ENCODE measurements at places on chromosomes 7 and 10. TPM values are rescaled to one million over a fixed set of nuclear protein-coding genes. Genes with fewer than 3 reads are reported as not detected.
A peak's percentile ranks its signal among the peaks of the same experiment; 100 is the strongest.

- peaks cover 24% of the 10 kb centered on the region for H3K36me3 ChIP-seq
- no peak overlapping the region for H3K27ac ChIP-seq
- H3K4me3 ChIP-seq, result no peak overlapping the region
- H3K4me1 ChIP-seq, result peaks cover 5% of the 10 kb centered on the region
Measured at GRCh38 chr10:79311581-79312407, 35.5 kb upstream of the PPIF start.

- H3K27ac ChIP-seq, result no peak overlapping the region
- no peaks in the 10 kb centered on the region for H3K27me3 ChIP-seq
- no peaks in the 10 kb centered on the region for H3K36me3 ChIP-seq
- no peak overlapping the region for H3K4me3 ChIP-seq
Measured at GRCh38 chr7:84384417-84384816, 189.8 kb upstream of the SEMA3A start.

GRCh38 chr10:4136121-4136520, 351.1 kb upstream of the KLF6 start:
- H3K4me3 ChIP-seq, result no peak overlapping the region
- H3K36me3 ChIP-seq, result no peaks in the 10 kb centered on the region
- no peak overlapping the region for H3K27ac ChIP-seq
- no peak for DNase-seq
- peaks cover 16% of the 10 kb centered on the region for H3K4me1 ChIP-seq
- no peaks in the 10 kb centered on the region for H3K27me3 ChIP-seq

- DNase-seq, result no peak
- H3K27me3 ChIP-seq, result no peaks in the 10 kb centered on the region
- H3K36me3 ChIP-seq, result no peaks in the 10 kb centered on the region
- H3K27ac ChIP-seq, result no peak overlapping the region
Measured at GRCh38 chr10:120966657-120967045, 115.5 kb downstream of the WDR11 start.

- H3K4me1 ChIP-seq, result no peaks in the 10 kb centered on the region
- H3K27me3 ChIP-seq, result no peaks in the 10 kb centered on the region
- H3K36me3 ChIP-seq, result no peaks in the 10 kb centered on the region
Measured at GRCh38 chr7:48224042-48224441, 52.8 kb downstream of the ABCA13 start.

- no peak for DNase-seq
- peaks cover 32% of the 10 kb centered on the region for H3K36me3 ChIP-seq
- no peak overlapping the region for H3K27ac ChIP-seq
- H3K27me3 ChIP-seq, result no peaks in the 10 kb centered on the region
Measured at GRCh38 chr7:36894190-36894589, 169.9 kb upstream of the AOAH start.

- no peaks in the 10 kb centered on the region for H3K4me1 ChIP-seq
- no peaks in the 10 kb centered on the region for H3K27me3 ChIP-seq
- H3K4me3 ChIP-seq, result no peak overlapping the region
- no peaks in the 10 kb centered on the region for H3K36me3 ChIP-seq
- no peak overlapping the region for H3K27ac ChIP-seq
- no peak for DNase-seq
Measured at GRCh38 chr7:87414794-87415188, 60.7 kb downstream of the ABCB4 start.

DNA sequence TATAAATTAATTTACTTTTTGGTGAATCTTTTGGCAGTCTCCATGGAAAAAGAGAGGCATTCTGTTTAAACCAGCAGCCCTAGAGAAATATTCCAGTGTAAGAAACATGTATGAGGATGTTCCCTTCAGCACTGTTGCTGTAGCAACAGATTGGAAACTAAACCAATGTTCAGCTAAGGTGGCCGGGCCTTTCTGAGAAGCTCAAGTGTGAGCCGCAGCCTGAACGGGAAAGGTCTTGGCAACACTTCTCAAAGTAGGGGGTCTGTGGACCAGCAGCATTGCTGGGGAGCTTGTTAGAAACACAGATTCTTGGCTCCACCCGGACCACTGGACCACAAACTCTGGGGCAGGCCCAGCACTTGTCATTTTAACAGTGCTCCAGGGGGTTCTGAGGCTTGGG, 36.2 kb downstream of the RAMP3 start:
- no peaks in the 10 kb centered on the region for H3K4me1 ChIP-seq
- H3K4me3 ChIP-seq, result no peak overlapping the region
- H3K36me3 ChIP-seq, result no peaks in the 10 kb centered on the region
- H3K27me3 ChIP-seq, result no peaks in the 10 kb centered on the region
- H3K27ac ChIP-seq, result no peak overlapping the region

DNA sequence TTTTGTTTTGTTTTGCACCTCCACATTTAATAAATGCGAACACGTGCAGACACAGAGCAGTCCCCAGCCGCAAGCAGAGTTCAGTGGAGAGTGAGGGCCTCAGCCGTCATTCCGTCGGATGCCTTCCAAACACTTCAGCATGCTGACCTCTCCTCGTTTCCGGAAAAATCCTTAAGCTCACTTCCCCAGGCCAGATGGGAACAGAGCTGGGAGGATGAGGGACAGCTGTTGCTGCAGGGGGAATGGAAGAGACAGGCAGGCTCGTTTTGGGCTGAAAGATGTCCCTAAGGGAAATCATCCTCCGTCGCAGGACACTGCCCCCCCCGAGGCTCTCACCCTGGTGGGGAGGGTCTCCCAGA, 17.2 kb upstream of the FGFR2 start:
- H3K36me3 ChIP-seq, result no peaks in the 10 kb centered on the region
- no peaks in the 10 kb centered on the region for H3K27me3 ChIP-seq
- H3K4me1 ChIP-seq, result no peaks in the 10 kb centered on the region

GRCh38 chr7:116576350-116577319, 51.8 kb downstream of the CAV1 start:
- H3K4me1 ChIP-seq, result no peaks in the 10 kb centered on the region
- H3K4me3 ChIP-seq, result no peak overlapping the region
- H3K27ac ChIP-seq, result no peak overlapping the region
- no peaks in the 10 kb centered on the region for H3K36me3 ChIP-seq

- no peak overlapping the region for H3K4me3 ChIP-seq
- no peaks in the 10 kb centered on the region for H3K27me3 ChIP-seq
- H3K27ac ChIP-seq, result no peak overlapping the region
- H3K36me3 ChIP-seq, result no peaks in the 10 kb centered on the region
- no peaks in the 10 kb centered on the region for H3K4me1 ChIP-seq
Measured at GRCh38 chr7:157412021-157412443, 75.2 kb downstream of the DNAJB6 start.

DNA sequence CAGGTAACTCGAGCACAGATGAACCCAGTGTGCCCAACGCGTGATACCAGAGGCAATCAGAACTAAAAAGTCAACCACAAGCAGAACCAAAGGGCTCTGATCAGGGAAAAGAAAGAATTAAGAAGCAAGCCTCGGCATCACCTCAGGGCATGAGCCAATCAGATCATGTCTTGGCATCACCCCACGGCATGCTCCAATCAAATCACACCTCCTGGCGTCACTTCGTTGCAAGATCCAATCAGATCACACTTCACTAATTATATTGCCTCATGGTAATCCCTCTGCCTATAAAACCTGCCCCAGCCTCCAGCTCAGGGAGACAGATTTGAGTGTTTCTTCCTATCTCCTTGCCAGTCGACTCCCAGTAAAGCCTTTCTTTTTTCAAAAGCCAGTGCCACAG, 46.8 kb downstream of the TYW1B start:
- no peak for DNase-seq
- no peak overlapping the region for H3K4me3 ChIP-seq
- H3K36me3 ChIP-seq, result no peaks in the 10 kb centered on the region
- H3K27me3 ChIP-seq, result no peaks in the 10 kb centered on the region

GRCh38 chr10:69344591-69345252, 66.4 kb downstream of the HK1 start:
- H3K4me3 ChIP-seq, result no peak overlapping the region
- DNase-seq, result peak; percentile 37
- no peaks in the 10 kb centered on the region for H3K36me3 ChIP-seq
- H3K27me3 ChIP-seq, result no peaks in the 10 kb centered on the region
- peak overlapping the region; percentile 73 for H3K27ac ChIP-seq

Gene ANKRD22
- total RNA-seq, result 0.18 TPM

Gene CALHM1
- total RNA-seq, result not detected

Gene SORCS1
- not detected for total RNA-seq

Gene HABP2
- total RNA-seq, result not detected

Gene PIK3CG
- 54.9 TPM for total RNA-seq

Gene SCART1
- 4.4 TPM for total RNA-seq

Gene TRPV5
- total RNA-seq, result not detected

Gene STMP1
- 33.0 TPM for total RNA-seq
